Type B pancreatic cell (in vitro differentiated cells): ENCODE measurements at places on chromosomes 3 and 15.

- DNase-seq: no peak
Measured at GRCh38 chr3:30142946-30143345, 463.5 kb upstream of the TGFBR2 start.

- DNase-seq: no peak
Measured at GRCh38 chr15:98853617-98854420, 153.8 kb downstream of the PGPEP1L start.

DNA sequence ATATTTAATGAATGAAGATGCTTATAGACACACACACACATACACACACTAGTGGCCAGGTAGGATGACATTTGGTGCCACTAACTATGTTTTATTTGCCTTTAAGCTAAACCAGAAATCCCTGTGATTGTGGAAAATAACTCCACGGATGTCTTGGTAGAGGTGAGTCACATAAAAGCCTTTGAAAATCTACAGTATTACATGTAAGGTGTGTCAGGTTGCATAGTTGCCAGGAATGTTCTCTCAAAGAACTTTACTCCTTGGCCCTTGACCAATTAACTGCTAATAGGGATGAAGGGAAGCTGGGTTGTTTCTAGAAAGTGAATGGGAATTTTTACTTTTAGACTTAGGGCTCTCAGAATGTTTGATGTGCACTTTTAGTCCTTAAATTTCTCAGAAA, 9.9 kb downstream of the ZBED2 start:
- DNase-seq: no peak

GRCh38 chr3:102156426-102156825, 278.4 kb upstream of the ZPLD1 start:
- DNase-seq: no peak

GRCh38 chr15:62622775-62623174, 419.8 kb upstream of the TPM1 start:
- DNase-seq: no peak

DNA sequence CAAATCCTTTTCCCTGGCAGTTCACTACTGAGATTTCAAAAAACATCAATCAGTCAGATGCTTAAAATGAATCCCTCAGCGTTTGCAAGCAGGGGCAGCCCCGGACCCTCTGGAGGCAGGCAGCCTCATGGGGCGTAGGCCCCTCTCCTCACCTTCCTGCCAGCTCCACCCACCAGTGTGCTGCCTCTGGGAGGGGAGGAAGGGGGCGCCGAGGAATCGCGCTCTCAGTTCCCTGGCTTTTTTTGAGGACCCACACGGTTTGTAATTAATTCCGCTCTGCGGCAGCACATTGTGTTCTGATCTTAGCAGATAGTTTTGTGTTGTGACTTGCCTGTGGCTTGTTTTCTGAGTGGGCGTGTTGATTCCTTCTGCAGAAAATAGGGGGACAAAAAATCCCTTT, 159.9 kb downstream of the KLF13 start:
- no peak for DNase-seq

DNA sequence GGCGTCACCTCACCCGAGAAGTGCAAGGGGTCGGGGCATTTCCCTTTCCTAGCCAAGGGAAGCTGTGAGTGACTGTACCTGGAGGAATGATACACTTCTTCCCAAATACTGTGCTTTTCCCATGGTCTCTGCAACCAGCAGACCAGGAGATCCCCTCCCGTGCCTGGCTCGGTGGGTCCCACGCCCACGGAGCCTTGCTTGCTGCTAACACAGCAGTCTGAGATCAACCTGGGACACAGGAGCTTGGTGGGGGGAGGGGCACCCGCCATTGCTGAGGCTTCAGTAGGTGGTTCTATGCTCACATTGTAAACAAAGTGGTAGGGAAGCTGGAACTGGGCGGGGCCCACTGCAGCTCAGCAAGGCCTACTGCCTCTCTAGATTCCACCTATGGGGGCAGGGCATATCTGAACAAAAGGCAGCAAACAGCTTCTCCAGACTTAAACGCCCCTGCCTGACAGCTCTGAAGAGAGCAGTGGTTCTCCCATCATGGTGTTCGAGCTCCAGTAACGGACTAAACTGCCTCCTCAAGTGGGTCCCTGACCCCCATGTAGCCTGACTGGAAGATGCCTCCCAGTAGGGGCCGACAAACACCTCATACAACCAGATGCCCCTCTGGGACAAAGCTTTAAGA, 31.4 kb upstream of the ABHD5 start:
- DNase-seq: no peak

GRCh38 chr3:12316253-12316652, 27.4 kb downstream of the PPARG start:
- DNase-seq: no peak

- DNase-seq: no peak
Measured at GRCh38 chr15:39275066-39275465, 305.8 kb upstream of the THBS1 start.

DNA sequence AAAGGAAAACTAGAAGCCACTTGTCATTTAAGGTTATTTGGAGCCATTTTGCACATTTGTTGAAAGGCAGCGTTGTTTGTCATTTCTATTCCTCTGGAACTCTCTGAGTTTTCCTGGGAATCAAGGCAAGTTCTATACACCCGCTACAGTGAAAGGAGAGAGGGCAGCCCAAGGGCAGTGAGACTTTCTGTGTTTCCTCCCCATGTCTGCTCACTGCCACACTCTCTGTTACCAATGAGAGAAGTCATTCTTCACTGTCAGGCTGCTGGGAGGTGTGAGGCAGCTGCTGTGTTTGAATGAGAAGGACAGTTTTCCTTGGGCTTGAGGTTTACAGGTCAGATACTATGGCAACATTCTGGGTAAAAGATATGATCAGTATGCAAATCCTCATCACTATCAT, 36.0 kb downstream of the ATP13A5 start:
- no peak for DNase-seq

DNA sequence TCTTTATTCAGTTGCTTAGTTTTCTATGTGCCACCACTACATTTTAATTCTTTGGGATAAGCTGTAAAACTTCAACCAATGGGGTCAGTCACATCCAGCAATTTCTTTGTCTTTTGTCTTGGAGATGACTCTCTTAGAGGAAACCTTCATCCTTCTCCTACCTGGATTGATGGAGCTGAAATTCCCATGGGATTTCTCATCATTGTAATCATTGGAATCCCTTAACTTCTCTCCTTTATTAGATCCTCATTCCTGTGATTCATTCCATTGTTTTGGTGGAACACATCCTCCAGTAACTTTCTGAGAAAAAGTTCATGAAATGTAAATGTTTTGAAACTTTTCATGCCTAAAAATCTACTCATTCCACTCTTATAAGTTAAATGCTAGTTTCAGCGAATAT, 9.6 kb upstream of the PLOD2 start:
- DNase-seq: no peak

GRCh38 chr15:86444527-86444926, 364.9 kb downstream of the AGBL1 start:
- no peak for DNase-seq

GRCh38 chr3:37531066-37531720, 330.5 kb upstream of the CTDSPL start:
- no peak for DNase-seq

DNA sequence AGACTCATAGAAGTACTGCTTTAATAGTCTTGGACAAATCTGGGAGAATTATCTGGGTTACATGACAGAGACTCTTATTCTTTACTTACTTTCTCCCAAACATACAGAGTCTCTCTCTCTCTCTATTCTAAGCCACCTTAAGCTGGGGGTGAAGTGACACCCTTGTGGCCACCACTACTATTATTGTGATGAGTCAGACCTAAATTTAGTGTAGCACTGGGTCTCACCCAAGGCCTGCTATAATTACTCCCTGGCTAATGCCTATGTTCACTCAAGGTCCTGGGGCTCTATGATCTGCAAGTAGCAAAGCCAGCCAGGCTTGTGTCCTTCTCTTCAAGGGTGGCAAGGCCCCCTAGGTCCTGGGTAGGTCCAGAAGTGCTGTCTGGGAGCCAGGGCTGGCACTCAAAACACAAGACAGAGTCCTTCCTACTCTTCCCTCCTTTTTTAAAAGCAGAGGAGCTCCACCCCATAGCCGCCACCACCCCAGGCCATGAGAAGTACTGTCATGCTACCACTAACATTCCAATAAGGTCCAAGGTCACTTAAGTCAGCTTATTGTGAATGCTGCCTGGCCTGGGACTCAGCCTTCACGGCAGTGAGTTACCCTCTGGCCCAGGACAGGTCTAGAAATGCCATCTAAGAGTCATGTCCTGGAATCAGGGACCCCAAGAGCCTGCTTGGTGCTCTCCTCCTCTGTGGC, 183.6 kb downstream of the POLQ start:
- DNase-seq: no peak

GRCh38 chr15:34818526-34818925, 23.2 kb upstream of the ACTC1 start:
- DNase-seq: no peak

- peak; percentile 69 for DNase-seq
Measured at GRCh38 chr15:84982301-84982920, 755 bp downstream of the PDE8A start.

DNA sequence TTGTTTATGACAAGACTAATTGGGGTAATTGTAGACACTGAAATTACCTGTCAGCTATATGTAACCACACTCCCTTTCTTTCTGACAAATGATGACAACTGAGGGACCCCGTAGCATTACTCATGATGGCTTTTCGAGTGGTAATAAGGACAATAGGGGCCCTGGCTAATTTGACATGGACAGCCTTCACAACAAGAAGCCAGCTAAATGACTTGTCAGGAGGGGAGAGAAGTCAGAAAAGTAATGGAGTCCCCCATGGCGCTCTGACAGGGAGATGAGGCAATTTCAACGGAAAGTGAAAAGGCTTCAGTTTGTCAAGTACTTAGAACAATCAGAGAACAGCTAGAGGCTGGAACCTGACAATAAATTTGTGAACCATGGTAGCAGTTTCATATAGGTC, 177.3 kb downstream of the CDIN1 start:
- no peak for DNase-seq

- no peak for DNase-seq
Measured at GRCh38 chr3:40224796-40225515, 84.6 kb upstream of the EIF1B start.

DNA sequence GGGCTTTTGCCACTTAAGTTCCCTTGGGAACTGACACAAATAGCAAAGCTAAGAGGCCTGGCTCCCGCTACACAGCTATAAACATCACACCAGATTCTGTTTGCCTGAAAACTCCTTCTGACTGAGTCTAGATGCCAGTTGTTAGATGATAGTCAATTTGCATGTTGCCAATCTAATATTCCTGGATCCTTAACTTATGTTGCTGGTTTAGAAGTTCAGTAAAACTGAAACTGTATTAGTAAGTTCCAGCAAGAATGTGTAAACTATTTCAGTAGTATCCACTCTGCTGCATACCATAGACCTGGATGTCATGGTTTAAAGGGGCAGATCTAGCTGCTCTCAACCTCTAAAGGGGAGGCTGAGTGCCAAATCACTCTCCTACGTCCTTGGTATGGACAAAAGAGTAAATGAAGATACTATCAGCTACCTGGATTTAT, 27.1 kb upstream of the LACTB start:
- no peak for DNase-seq

- DNase-seq: peak; percentile 81
Measured at GRCh38 chr3:127458696-127459604, 131.6 kb downstream of the TPRA1 start.

GRCh38 chr15:77607111-77607893, 25.4 kb downstream of the LINGO1 start:
- no peak for DNase-seq

DNA sequence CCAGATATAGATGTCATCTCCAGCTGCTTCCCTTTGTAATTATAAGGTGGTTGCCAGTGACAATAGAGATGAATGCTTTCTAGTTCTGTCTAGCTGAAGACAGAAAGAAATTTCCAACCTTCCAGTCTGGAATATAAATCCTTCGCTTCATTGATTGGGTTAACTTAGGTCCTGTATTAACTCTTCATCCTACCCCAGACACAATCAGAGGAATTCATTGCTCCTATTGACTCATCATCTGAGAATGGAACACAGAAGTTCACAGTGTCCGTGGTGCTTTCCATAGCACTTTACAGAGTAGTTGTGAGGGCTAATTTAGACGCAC, 241.4 kb downstream of the NFKBIZ start:
- no peak for DNase-seq

DNA sequence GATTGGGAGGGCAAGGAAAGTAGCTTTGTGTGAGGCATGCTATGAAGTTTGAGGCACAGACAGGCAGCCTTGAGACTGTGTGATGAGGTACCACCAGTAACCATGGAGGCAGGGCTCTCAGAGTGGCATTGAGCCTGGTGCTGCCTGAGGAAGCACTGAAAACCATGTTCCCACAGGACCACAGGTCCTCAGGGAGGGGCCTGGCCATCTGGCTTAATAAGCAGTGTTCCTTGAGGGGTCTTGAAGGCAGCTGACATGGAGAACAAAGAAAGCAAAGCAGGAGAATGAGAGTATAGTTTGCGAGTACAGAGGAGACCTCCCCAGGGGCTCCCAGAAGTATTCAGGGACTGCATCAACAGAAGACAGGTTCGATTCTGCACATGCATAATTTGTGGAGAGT, 346.6 kb downstream of the EPHB1 start:
- no peak for DNase-seq

- no peak for DNase-seq
Measured at GRCh38 chr15:36403351-36403750, 176.1 kb upstream of the CDIN1 start.

- DNase-seq: no peak
Measured at GRCh38 chr3:186385856-186386602, 24.0 kb upstream of the DGKG start.
